T1000 (cell line): ENCODE measurements at places on chromosomes 3 and 15.

- DNase-seq: no peak
These were observed 113.5 kb downstream of the GHSR start for GRCh38 chr3:172334671-172335207.

- no peak for DNase-seq
These were observed 937.2 kb downstream of the FHIT start for GRCh38 chr3:60313951-60314461.

DNA sequence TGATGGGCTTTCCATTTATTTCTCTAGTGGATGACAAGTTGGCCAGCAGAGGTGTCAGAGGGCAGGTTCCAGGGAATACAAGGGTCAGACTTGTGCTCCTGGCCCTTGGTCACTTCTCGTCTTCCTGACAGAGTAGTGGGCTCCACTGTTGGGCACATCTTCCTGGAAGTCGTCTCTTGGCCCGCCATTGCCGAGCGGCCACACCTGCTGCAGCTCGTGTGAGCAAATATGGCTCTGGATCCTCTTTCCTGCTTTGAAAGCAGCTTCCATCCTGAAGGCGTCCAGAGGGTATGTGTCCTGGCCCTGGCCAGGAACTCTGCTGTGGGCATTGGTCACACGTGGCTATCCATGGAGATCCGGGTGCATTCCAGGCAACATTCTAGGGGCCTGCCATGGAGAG is 100.2 kb downstream of the SNRPN start:
- DNase-seq: no peak

DNA sequence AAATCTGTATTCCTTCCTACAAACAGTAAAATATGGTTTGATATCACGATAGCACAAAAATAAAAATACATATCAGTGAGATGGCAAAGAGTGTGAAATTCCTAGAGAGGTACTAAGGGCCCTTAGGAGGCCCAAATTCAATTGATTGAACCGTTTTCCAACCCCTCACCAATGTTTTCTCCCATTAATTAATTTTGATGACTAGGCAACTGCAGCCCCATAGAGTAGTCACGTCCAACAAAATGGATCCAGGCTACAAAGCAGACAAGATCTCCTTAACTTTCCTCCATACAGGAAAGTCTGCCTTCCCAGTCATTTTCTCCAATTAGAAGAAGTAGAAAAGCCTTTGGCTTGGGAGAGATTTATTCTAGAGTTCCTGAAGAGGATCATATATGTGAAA is 193.9 kb downstream of the PLOD2 start:
- DNase-seq: no peak

DNA sequence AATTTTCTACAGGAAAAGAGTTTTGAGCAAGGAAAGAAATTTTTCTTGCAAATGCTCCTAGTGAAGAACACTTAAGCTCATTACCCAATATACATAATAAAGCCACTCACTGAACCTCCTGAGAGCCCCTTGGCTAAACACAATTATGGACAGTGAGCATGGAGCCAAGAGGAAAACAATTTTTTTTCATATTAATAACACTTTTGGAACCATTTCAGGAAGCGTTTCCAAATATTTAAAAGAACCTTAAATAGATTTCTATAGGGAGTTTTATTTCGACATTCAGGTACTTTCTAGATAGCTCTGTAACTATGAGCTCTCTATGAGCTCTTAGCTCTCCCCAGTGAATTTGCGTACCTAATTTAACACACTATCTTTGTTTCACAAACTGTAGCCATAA is 581.1 kb downstream of the ZNF385D start:
- DNase-seq: no peak

GRCh38 chr3:27224197-27224596 is 145.0 kb downstream of the NEK10 start:
- no peak for DNase-seq

DNA sequence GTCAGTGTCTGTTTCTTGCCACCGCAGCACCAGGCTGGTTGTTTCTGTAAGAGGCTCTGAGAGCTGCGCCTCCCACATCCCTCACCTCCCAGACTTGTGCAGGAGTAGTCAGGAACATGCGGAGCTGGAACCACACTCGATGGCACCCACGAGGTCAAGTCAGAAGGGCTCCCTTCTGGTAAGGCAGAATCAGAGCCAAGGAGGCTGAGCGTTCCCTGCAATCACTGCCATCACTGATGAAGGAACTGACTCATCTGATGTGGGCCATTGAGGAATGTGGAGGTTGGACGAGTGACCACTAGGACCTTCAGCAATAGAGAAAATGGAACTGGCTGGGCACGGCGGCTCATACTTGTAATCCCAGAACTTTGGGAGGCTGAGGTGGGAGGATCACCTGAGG is 35.7 kb upstream of the BLM start:
- peak; percentile 12 for DNase-seq

GRCh38 chr15:53454535-53454842 is 305.0 kb downstream of the WDR72 start:
- DNase-seq: no peak

GRCh38 chr15:76987896-76988860 is 6.7 kb upstream of the PSTPIP1 start:
- DNase-seq: no peak

DNA sequence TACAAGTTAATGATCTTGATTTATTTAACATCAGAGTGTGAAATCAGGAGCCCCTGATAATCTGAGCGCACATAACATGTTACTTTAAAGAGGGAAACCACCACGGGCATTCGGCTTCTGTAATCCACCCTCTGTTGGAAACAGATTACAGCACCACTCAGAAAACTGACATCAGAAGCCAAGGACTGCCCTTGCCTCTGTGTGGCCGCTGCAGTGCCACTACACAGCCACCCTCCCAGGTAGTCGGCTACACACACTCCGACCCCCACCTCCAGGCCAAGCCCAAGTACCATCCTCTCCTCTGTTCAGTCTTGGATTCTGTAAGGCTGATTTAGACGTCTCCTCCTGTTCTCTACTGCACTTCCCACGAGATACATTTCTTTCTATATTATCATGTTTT is 251.7 kb downstream of the GABRB3 start:
- no peak for DNase-seq

GRCh38 chr3:39361252-39361927 is 21.8 kb upstream of the SLC25A38 start:
- no peak for DNase-seq

- no peak for DNase-seq
These were observed 44.1 kb downstream of the APH1B start for GRCh38 chr15:63321462-63321861.

DNA sequence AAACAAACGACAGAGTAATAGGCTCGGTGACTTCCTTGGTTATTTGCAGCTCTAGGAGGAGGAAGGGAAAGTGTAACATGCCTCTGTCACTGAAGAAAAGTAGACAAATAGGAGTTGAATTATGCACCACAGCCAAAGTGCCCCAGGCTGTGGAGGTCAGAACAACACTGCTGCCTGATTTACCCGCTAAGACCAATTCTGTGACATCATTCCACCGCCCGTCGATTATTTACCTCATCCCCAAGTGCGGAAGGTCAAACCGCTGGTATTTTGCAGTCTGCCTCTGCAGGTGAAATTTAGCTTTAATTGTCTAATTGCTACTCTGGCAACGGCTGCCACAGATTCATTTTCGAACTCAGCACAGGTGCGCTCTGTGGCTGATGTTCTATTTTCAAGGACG is 106.3 kb upstream of the PRICKLE2 start:
- no peak for DNase-seq

- no peak for DNase-seq
These were observed 2.9 kb downstream of the XPC start for GRCh38 chr3:14175383-14176037.

DNA sequence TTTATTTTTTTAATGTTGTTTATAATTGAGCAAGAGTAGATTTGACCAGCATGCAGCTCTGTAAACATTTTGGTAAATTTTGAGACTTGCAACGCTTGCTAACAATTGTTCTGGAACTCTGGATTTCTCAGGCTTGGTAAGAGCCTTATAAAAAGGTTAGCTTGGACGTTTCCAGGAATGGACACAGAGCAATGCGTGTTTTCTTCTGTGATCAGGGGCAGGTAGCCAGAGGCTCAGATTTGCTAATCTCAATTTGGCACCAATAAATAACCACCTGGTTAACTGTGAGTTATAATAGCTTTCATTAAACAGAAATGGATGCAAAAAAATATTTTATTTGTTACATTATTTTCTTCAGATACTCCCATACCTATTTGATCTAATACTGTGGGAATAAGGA is 39.8 kb downstream of the CADM2 start:
- DNase-seq: no peak

DNA sequence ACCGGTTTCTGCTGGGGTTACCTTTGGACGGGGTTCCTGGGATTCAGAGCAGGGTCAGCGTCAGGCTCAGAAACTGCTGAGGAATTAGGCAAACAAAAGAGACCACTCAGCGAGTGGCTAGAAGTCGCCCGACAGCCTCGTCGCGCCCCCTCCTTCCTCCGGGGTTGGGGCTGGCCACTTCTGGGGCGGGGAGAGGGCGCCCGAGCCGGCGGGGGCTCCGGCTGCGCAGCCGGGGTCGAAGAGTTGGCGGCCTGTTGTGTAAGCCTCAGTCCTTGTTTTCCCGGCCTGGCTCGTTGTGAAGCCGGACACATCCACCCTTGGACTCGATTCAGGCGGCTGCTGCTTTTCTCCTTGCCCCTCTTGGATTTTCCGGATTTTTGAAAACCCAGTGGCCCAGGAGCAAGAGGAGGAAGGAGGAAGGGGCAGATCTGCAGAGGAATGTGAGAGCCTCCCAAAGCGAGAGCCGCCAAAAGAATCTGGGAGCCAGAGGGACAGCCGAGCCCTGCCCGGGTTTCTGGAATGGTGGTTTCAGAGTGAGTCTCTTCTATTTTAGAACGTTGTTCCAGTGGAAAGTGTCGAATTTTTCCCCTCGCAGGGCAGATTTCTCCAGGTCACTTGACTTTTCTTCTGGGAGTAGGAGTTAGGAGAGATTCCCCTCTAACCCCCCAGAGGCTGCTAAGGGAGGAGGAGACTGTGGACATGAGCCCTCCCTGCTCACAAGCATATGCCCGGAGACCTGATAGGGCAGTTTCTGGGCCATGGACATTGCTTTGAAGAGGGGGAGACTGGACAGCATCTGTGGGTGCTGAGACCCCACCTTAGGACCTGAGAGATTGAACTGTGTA is 666 bp downstream of the SNX33 start:
- DNase-seq: no peak

- no peak for DNase-seq
These were observed 15.8 kb upstream of the EPHB3 start for GRCh38 chr3:184545769-184546168.

DNA sequence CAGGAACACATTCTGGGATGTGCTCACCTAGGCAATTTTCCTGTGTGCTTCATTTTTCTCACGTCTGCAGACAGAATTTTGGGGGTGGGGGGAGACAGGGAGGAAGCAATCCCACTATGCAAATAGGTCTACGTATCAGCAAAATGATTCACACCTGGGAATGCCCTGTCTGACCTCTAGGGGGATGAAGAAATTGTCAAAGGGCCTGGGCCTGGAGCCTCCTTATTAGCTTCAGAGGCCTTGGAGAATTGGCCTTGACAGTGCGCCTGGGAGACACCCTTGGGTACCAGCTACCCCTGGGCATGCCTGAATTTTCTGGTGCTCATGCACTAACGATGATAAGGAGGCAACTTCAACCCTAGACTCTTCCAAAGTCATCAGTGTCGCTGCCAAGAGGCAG is 207.5 kb downstream of the CADPS start:
- DNase-seq: no peak

DNA sequence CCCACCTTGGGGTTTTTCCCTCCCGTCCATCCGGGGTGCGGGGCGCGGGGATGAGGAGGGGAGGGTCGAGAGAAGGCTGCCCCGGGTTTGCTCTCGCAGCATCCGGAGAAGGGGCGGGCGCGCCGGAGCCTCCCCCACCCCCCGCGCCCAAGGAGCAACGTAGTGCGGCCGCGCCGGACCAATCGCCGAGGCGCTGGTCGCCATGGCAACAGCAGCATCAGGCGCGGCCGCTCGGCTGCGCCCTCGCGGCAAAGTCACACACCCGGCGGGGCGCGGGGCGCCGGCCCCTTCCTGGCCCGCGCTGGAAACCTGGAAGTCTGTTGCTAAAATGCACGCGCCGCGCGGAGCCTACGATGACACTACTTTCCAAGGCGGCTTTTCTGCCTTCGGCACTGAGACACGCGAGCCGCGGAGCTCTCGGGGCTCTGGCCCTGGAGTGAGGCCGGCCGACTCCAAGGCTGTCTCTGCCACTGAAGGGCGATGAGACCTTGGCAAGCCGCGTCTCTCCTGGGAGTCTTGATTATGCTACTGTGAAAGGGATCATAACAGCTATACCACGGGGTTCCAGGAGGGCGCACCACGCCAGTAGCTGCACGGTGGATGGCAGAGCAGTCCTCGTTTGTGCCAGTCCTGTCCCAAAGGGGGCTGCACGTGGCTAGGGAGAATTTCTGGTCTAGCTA is at the start of gene IQSEC1:
TSS of gene IQSEC1 (minus strand) at position 104 of the 680 bp plus-strand sequence. CDS start 415 bp downstream, outside the sequence.
- DNase-seq: no peak

- DNase-seq: no peak
These were observed 51.0 kb upstream of the ARL8B start for GRCh38 chr3:5071061-5071460.

GRCh38 chr3:183807209-183807728 is 18.1 kb downstream of the MAP6D1 start:
- DNase-seq: no peak

- DNase-seq: no peak
These were observed 328.4 kb upstream of the NECTIN3 start for GRCh38 chr3:110743202-110743601.

DNA sequence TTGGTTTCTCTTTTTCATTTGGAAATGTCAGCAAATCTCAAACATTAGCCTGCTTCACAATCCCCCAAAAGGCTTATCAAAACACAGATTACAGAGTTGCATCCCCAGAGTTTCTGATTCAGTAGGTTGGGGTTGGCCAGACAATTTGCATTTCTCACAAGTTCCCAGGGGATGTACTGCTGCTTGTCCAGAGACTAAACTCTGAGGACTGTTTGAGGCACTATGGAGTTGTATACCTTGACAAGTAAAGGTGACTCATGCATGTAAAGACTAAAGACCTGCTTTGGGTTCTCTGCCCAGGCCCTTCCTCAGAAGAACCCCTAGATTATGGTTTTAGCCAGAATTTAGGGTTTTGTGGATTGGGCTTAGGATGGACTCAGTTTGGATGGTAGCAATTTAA is 151.1 kb upstream of the ARHGEF26 start:
- no peak for DNase-seq
